RWPE2 (cell line): ENCODE measurements at places on chromosomes 6 and 20.

GRCh38 chr6:136774228-136775041 is 17.8 kb downstream of the MAP3K5 start:
- no peak for DNase-seq

- no peak for DNase-seq
These were observed 34.2 kb downstream of the PIM1 start for GRCh38 chr6:37204014-37204751.

GRCh38 chr6:11952316-11952715 is 59.8 kb upstream of the HIVEP1 start:
- DNase-seq: no peak

DNA sequence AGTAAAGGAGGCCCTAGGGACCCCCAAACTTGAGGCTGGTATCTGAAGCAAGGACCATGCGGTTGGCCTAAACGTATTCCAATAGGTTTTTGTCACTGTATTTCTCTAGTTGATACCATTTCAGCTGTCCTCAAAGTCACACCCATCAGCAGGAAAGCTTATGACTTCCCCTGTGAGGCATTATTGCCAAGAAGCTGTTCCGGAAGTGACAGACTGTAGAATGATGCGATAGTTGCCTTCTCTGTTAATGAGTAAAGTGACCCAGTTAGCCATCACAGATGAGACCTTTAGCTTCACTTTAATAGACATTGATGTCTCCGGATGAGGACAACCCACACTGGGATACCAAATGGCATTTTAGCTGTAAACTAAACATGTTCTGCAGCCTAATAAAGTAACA is 147.9 kb downstream of the RNGTT start:
- no peak for DNase-seq

DNA sequence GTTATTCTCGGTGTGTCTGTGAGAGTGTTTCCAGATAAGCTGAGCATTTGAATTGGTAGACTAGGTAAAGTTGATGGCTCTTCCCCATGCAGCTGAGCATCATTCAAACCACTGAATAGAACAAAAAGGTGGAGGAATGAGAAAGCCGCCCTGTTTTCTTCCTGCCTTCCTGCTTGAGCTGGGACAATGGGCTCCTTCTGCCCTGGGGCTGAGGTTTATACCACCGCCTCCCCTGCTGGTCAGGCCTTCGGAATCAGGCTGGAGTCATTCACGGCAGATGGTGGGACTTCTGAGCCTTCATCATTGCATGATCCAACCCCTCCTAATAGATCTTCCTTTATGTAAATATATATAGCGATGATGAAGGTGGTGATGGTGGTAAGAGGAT is 124.9 kb downstream of the ANKRD60 start:
- peak; percentile 60 for DNase-seq
